ENCODE measurements at places on chromosomes 4 and X. TPM values are rescaled to one million over a fixed set of nuclear protein-coding genes. Genes with fewer than 3 reads are reported as not detected.

DNA sequence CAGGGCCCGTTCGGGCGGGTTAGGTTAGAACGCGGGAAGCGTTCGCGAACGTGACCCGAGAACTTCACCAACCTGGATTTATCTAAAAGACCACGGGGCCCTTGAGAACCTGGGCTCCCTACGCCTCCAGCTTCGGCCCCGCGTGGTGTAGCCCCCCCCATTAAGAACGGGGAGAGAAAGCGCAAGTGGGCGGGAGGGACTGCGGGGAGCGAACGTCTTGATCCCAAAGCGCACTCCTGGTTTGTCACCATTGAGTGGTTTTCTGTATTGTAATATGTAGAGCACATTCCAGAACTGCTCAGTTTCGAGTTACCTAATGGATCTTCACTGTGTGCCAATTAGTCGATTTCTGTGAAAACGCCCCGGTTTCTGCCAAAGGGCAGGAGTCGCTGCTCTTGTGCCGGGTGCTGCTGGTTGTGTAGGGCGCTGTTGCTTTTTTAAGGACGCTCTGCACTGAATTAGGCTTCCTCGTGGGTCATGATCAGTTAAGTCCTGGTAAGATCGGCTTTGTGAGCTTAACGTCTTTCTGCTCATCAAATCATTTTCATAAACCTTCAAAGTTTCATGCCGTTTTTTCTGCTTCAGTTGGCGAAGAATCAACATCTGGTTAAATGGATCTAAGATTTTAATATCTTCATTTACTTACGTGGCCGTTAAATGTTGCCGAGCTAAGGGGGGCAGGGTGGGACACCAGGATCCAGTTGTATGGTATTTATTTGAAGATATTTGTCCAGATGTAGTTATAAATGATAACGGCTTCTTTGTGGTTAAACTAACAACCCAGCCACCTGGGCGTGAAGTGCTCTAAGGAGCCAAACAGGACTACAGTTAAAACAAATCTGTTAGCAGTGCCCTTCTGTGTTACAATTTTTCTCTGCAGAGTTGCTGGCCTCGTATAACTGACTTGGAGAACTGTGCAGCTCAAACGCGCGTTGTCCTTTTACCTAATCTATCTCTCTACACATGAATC, 809 bp downstream of the MND1 start:
- peak overlapping the region; percentile 81 for H3K4me3 ChIP-seq
- peaks cover 4% of the 10 kb centered on the region for H3K4me1 ChIP-seq
- H3K36me3 ChIP-seq = no peaks in the 10 kb centered on the region

TLR6 gene
- 1.2 TPM for total RNA-seq

NHS gene
- 11.3 TPM for total RNA-seq

DNA sequence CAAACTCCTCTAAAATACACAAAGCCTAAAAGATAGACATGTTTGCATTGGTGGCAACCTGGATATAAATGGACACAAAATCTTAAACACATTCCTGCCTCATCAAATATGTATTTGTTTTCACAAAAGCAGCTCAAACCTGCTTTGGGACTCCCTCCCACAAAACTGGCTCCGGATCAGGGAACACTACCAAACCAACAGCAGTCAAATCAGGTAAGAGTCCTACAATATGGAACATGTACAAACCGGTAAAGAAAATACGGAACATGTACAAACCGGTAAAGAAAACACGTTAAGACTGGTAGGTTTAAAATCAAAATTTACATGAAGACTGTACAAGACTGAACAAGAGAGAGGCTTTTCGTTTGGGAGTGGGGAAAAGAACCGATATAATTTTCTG, 4.3 kb downstream of the AMTN start:
- no peak overlapping the region for H3K4me3 ChIP-seq
- no peaks in the 10 kb centered on the region for H3K36me3 ChIP-seq
- DNase-seq = no peak
- H3K27ac ChIP-seq = no peak overlapping the region

DNA sequence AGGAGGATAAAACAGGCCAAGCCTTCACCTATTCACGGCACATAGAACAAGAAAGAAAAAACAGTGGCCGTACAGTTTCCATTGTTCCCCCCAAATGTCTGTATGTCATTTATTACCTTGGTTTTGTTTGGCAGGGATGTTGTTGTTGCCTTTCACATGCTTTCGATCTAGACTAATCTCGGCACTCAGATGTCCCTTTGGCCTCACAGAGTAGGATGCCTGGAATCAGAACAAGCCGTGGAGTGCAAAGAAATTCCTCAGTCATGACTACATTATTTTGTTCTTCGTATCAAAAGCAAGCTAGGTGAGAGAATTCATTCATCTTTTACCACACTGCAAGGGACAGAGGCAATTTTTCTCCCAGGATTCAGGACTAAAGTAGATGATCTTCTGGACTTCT, 106.9 kb downstream of the SMIM20 start:
- H3K27ac ChIP-seq = no peak overlapping the region
- H3K36me3 ChIP-seq = no peaks in the 10 kb centered on the region
- no peak overlapping the region for H3K4me3 ChIP-seq
- H3K4me1 ChIP-seq = no peaks in the 10 kb centered on the region
- DNase-seq = no peak

MAP9 gene
- 10.9 TPM for total RNA-seq

KDR gene
- not detected for total RNA-seq

- peaks cover 13% of the 10 kb centered on the region for H3K4me1 ChIP-seq
- H3K27ac ChIP-seq = no peak overlapping the region
- no peaks in the 10 kb centered on the region for H3K27me3 ChIP-seq
Observed at GRCh38 chr4:20696815-20697214, 3.4 kb upstream of the PACRGL start.
